ENCODE measurements at places on chromosomes 5 and 9.

DNA sequence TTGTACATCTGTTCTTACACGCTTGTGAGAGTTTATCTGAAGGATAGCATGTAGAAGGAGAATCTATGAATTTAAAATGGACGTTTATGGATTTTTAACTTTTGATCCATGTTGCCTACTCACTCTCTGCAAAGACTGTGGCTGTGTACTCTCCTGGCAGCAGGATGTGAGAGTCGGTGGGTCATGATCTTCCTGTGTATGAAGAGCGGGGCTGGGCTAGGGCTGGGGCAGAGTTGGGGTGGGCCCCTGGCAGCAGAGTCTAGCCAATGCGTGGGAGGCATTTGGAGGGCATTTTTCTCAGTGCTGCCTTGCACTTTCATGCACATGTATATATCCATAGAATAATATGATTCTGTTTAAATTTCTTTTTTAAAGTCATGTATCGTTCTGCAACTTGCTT, 24.0 kb upstream of the DAB2IP start:
- no peak for DNase-seq

DNA sequence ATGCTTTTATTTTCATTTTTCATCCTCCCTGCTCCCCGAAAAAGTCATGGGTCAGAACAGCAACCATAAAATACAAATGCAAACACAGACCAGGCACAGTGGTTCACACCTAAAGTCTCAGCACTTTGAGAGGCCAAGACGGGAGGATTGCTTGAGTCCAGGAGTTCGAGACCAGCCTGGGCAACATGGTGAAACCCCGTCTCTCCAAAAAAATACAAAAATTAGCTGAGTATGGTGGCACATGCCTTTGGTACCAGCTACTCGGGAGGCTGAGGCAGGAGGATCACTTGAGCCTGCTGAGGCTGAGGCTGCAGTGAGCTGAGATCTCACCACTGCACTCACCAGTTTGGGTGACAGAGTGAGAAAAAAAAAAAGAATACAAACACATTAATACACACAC, 60.3 kb downstream of the ARHGEF37 start:
- no peak for DNase-seq

DNA sequence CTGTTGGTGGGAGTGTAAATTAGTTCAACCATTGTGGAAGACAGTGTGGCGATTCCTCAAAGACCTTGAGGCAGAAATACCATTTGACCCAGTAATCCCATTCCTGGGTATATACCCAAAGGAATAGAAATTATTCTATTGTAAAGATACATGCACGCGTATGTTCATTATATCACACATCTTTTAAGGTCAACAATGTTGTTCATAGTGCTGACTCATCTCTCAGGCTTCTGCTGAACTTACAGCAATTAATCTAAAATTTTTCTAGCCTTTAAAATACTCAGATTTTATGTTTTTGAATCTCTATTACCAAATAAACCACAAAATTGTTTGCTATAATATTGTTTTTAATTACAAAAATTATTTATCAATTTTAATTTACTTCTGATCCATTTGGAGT, 38.8 kb upstream of the ZNF618 start:
- no peak for DNase-seq

- no peak for DNase-seq
These were observed 344.8 kb downstream of the CSNK1G3 start for GRCh38 chr5:123856766-123857165.

DNA sequence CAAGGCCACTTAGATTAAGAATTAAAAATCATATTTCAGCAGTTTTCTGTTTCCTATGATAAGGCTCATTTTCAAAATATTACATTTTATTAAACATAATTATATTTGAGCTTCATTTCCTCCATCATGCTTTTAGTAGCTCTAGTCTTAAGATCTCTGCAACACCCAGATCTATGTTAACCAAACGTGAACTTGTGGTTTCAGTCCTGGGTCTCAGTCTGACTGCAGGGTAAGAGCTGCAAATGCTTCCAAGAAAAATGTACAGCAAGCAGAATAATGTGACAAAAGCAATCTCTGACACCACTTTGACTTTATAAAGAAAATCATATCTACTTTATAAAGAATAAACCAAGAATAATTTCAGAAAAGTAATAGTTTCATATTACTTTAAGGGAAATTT, 512.4 kb downstream of the SEMA5A start:
- no peak for DNase-seq

DNA sequence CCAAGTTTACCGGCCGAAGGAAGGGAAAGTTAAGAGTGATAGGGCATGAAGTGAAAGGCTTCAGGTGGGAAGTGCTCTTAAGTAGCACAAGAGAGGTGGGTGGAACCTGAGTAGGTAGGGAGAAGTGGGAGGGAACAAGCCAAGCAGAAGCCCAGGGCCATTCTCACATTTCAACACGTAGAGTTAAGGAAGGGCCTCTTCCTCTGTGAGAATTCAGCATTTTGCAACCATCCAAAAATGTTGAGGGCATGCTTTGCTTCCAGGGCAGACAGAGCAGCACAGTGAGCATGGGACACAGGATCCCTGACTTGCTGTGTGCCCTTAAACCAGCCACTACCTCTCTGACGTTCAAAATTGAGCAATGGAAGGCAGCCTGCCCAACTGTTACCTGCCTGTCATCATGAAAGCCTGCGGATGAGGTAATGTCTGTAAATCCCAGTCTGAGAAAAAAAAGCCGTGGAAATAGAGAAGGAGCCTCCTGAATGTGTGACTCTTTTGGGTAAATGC, 3.3 kb downstream of the CYFIP2 start:
- DNase-seq: no peak

DNA sequence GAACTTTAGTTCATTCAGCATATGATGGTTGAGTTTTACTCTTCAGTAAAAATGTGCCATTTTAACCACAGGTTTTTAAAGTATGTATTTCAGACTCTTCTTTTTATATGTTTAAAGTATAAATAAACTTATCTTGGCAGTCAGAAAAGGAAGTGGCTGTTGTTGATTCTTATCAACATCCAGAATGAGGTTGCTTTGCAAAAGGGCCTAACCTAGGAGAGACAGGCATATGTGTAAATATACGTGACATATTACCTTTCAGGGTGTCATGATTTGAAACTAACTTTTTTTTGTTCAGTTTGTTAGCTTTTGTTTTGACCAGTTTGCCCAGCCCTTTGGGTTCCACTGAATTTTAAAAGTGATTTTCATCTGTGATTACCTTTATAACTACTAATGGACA, 7.4 kb downstream of the SMARCA2 start:
- no peak for DNase-seq

GRCh38 chr5:6718161-6718681, 5.0 kb downstream of the TENT4A start:
- no peak for DNase-seq

DNA sequence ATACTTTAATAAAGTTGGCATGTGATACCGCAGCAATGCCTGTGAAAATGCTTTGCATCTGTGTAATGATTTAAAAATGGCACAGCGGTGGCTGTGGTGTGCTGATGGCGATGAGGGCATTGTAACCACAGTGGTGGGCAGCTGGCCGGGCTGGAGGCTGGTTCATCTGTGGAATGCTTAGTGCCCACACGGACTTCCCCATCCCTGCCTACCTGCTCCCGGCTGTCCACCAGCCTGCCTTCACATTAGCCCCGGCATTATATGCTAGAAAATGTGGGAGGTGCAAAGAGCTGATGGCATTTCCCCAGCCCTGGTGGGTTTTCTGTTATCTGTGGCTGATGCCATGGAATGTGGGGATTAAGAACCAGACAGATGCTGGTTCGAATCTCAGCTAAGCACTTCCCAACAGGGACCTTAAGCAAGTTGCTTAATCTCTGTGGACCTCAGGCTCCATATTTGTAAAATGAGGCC, 2.9 kb upstream of the NDST1 start:
- no peak for DNase-seq

DNA sequence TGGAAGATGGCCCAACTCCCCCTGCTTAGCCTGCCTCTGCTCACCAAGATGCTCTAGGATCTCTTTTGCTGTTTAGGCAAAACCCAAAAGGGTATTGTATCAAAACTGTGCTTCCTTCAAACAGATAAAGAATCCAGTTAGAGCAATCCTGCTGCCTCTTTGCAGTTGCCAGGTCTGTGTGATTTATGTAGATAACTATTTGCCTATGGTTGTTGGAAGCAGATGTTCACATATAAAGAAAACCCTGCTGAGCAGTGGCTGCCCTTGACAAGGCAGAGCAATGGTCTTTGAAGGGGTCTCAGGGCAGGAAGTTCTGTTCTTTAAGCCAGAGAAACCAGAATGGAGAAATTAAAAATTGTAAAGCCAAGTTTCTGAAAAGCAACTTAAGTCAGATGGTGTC, 68.6 kb downstream of the LRRC70 start:
- no peak for DNase-seq

DNA sequence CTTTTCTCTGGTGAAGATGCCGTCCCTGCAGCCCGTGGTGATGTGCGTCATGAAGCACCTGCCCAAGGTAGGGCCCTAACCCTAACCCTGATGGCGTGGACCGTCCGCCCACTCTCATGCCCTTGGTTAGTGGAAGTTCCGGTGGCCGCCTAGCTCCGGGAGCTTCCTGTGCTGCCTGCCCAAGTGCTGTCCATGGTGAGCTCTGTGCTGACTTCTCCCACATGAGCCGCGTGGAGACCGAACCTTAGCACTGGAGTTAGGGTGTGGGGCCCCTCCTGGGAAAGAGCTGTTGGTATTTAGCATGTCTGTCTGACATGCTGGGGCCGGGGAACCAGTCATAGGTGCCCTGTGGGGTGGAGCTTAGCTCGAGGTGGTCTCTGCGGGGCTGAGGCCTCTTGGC, 1.2 kb downstream of the NELFB start:
- DNase-seq: no peak

GRCh38 chr5:55634209-55634805, 77.8 kb downstream of the SLC38A9 start:
- no peak for DNase-seq

DNA sequence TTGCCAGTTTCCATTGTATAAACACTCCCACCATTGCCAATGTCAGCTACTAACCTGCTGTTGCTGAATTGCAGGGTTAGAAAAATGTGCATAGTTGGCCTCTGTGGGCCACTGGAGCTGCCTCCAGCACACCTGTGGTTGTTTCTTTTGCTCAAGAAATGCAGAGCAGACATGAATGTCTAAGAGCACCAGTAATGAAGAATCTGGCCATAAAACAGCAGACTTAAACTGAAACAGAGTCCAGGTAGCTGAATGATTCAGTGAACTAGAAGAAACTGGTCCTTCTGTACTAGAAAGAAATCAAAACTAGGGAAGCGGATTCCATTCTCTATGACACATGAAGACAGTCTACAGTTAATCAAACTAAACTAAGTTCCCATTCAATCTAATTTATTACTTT, 48.2 kb downstream of the NUDT12 start:
- DNase-seq: no peak

- DNase-seq: no peak
These were observed 180.7 kb upstream of the ZNF618 start for GRCh38 chr9:113695440-113695851.

GRCh38 chr9:115350548-115350947, 232.6 kb upstream of the TNC start:
- DNase-seq: no peak

DNA sequence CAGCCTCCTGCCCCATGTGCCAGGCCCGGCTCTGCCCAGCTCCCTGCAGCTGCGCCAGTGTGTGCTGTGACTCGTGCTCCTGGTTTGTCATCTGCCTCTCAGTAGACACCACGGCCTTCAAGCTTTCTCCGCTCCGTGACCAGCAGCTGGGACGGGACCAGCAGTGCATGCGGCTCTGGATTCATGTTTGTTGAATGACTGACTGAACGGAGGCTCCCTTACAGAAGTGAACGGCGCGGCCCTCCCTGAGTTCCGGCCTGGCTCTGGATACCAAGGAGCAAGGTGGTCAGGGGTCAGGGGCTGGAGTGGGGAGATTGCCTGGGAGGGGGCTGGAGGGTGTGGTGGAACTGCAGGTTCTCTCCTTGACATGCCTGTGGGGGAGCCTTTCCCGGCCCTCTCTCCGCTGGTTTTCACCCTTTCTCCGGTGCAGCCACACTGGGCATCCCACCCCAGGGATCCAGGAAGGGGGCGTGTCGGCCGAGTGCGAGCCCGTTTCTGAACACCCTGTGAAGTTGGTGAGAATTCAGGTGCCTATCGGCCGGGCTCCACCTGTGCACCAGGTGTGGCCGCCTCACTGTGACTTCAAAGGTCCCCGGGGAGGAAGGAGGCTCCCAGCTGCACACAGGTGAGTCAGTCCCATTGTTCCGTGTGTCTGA, 11.1 kb upstream of the CEP72 start:
- DNase-seq: no peak

- DNase-seq: no peak
These were observed 292.8 kb downstream of the TLE1 start for GRCh38 chr9:81396528-81396927.

DNA sequence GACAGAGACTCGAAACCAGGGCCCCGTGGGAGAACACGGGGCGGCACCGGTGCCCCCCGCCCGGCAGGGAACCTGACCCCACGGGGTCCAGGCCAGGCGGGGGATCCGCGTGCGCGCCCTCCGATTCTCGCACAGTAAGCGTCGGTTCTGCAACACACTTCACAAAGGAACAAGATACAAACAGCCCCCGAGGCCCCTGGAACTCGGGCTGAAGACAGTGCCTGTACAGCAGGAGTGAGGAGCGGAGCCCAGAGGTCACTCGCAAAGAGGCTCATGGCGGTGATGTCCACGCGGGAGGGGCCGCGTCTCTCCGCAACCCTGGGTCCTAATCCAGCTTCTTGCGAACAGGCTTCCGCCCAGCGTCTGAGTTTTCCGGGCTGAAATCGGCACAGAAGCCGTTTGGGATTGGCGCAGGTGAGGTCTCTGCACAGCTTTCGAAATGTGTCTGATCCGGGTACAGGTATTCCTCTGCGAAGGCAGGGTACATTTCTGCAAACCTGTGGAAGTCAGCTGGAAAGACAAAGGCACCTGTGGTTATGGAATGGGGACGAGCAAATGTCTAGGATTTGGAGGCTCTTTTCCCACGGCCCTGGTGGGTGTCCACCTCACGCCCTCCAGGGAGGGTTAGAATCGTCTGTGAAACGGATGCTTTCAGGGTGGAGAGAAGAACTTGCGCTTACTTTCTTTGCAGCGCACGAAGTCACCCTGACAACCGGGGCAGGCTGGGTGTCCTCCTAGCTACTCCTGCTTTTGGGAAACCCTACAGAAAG, 18.3 kb upstream of the SLC6A3 start:
- DNase-seq: no peak

GRCh38 chr5:89560696-89561095, 677.7 kb upstream of the MEF2C start:
- DNase-seq: no peak

DNA sequence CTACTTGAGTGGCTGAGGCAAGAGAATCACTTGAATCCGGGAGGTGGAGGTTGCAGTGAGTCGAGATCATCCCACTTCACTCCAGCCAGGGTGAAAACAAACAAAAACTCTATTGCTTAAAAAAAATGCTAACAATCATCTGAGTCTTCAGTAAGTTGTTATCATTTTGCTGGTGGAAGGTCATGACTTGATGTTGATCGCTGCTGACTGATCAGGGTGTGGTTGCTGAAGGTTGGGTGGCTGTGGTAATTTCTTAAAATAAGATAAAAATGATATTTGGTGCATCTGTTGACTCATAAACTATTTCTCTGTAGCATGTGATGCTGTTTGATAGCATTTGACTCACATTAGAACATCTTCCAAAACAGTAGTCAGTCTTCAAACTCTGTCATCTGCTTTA, 349.4 kb upstream of the PAPPA start:
- DNase-seq: no peak

All from stimulated activated CD8-positive, alpha-beta memory T cell treated with anti-CD3 and anti-CD28 coated beads, Interleukin-7, amount 100 ng/mL, for 24 hours (primary cell).